ENCODE measurements at places on chromosomes 3 and 15.
A peak's percentile ranks its signal among the peaks of the same experiment; 100 is the strongest.

DNA sequence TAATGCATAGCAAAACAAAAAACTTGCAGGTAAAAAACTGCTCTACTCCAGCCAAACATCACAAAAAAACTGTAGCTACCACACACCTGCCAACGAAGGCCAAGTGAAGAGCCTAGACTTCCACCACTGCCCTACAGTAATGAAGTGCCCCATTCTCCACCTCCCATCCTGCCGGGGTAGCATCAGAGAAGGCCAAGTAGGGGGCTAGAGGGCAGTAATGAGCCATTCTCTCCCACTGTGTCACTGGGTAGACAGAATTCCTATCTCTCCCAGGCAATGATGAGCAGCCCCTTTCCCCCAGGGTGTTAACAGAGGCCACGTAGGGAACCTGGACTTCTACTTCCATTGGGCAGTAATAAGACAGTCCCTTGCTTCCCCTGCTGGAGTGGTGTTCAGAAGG is 9.5 kb downstream of the SEC22C start:
- DNase-seq: no peak

DNA sequence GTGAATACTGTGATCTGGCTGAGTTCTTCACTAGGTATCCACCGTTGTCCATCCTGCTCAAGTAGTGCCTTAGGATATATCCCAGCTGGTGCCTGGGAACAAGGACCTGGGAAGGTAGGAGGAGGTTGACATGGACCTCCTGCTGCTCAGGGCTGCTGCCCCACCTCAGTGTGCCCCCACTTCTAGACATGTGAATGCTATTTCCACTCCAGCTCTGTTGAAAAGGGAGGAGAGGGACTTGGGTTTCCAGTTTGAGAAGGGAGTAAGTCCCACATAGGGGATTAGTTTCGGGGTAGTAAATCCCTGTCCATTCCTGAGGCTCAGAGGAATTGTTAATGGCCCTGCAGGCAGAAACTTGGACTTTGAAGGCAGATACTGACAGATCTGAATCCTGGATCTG is 32.9 kb upstream of the ETV5 start:
- no peak for DNase-seq

GRCh38 chr15:93047621-93048425 is 41.2 kb downstream of the RGMA start:
- DNase-seq: no peak

- no peak for DNase-seq
These were observed 36.1 kb downstream of the PTH1R start for GRCh38 chr3:46913644-46914043.

DNA sequence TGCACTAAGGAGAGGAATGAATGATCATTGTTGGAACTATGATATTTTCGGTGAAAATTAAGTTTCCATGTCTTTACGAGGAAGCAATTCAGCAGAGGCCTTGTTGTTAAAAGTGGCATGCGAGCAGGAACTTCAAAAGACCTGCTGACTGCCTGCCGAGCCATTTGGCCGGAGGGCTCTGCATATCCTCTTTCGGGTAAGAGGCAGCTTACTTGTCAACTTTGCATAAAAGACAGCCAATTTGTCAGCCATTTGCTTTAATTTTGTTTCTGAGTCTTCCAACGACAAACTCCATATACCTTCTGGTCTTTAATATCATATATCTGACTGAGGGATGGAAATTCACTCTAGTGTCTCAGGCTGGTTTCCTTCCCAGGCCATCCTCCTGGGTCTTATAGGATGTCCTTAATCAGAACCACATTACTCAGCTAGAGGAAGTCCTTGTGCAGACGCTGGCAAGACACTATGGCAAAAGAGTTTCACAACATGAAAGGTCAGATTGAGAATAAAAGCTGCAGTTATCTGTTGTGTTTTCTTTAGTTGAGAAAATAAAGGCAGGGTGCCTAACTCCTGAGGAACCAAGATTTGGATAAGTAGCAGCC is 128.7 kb upstream of the WNT5A start:
- no peak for DNase-seq

DNA sequence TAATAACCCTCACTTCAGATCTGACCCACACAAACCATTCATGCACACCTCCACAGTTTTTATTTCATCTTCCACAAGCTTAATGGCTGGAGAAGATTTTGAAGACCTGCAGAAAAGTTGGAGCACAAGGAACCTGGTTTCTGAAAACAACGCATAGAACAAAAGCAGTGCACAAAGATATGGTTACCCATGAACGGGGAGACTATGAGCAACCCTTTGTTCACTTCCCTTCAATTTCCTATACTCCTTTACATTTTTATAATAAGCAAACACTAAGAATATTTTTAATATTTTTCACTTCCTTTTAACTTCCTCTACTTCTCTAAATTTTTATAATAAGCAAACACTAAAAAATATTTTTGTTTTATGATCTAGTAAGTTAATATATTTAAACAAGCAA is 103.5 kb upstream of the UBE2E2 start:
- no peak for DNase-seq

DNA sequence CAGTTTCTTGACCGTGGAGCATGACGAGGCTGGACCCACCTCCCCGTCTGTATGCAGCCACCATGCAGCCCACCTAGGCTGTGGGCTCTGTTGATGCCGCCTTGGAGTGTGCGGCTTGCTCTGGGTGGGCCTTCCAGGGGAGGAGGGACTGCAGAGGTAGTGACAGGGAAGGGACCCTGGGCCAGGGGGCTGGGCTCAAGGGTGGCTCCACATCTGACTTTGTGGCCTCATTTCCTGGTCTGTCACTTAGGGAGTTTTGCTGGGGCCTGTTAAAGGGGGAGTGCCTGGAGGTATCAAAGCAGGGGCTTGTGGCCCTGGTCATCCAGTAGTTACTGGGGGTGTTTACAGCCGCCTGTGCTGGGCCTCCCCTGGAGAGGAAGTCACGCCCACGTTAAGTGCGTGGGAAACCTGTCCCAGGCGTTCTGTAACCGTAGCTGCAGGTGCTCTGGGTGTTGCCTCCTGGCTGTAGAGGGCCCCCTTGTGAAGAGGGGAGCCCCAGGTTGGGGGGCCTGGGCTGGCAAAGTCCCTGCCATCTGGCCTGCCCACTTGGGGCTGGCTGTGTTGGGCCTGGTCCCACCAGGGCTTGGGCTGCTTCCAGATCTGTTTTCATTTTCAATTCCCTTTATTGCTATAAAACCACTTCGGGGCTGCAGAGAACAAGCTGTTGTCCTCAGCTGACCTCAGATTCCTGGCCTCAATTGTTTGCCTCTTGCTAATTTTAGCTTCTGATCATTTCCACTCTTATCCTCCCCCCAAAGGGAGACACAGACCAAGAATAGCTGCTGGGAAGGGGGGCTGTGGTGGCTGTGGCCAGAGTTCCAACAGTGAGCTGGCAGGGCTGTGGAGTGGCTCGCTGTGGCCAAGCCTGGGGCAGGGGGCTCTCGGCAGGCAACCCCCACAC is 26.5 kb downstream of the KLF13 start:
- DNase-seq: peak; percentile 46

- DNase-seq: no peak
These were observed 259.1 kb downstream of the OPA1 start for GRCh38 chr3:193851941-193852674.

Data from NCI-H774 (cell line).